ENCODE measurements at places on chromosomes 6 and 20.
A peak's percentile ranks its signal among the peaks of the same experiment; 100 is the strongest.

DNA sequence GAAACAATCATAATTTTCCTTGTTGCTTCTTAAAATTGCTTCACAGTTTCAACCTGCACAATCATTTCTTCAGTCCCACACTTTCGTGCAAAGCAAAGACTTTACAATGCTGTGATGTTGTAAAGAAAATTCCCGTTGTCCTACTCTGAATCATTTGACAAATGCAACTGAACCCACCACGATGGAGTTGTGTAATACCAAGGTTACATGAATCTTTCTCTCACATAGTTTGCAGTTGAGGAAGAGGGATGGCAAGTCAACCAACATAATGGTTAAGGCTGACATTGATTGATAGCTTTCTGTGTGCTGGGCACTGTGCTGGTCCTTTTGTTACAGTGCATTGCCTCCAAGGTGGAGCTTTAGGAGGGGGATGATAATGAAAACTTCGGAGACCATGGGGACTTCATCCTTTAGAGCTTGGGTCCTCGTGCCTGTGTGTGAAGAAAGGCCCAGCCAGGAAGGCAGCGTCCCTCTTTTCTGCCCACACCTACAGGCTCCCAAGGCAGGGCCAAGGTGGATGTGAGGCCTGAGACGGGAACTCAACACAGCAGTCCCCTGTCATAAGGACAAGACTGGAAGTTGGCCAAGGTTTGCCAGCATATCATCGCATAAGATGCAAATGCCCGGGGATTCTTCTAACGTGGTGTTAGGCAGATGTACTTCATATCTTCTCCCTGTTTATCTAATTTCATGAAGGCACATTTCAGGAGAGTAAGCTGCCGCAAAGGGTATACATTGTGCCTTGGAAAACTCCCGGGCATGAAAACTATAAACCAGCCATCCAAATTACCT is 96.9 kb downstream of the LY86 start:
- no peak for DNase-seq

DNA sequence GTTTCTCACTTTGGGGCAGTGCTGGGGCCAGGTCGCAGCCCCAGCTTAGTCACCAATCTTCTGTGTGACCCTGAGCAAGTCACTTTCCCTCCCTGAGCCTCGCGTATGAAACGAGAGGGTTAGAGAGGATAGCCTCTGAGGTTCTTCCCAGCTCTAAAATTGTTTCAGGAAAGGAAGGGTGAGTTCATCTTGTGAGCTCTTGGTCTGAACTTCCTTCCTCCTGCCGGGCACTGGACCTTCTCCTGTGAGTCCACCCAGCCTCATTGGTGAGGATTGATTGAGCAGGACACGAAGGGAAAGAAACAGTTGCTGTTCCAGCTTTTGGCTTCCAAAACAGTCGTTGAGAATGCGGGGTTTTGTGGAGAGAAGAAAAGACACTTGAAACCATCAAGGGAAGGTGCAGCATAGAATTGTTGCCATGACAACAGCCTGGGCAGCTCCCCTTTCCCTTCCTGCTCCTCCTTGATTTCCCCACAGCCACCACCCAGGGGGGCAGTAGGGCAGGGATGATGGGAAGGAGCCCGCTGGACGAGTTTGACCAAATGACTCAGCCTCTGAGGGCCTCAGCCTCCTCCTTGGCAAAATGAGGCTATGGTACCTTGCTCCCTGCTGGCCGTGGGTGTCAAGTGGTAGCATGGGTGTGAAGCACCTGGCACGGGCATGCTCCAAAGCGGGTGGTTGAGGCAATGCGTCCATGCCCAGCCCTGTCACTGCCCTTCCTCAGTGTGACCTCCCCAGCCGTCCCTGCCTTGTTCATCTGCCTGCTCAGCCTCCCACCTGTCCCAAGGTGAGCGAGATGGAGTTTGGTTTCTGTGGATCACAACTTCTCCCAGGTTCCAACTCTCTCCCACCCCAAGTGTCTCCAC is 107.8 kb downstream of the CDC5L start:
- DNase-seq = no peak

DNA sequence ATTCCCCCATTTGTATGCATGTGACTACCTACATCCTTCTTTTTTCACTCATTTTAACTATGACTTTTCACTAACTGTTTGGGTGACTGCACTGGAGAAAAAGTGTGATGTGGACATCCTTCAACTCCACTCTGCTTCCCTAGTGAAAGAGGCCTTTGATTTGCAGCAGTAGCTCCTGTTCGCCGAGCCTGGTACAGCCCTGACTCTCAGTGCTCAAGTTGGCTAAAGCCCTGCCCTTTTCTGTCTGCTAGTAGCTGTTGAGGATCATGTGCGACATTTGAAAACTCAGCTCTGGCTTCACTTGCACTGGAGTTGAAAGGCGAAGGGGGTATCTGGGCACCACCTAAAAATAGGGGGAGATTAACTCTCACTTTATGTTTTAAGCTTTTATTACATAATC is 42.1 kb downstream of the DAAM2 start:
- DNase-seq = peak; percentile 87

DNA sequence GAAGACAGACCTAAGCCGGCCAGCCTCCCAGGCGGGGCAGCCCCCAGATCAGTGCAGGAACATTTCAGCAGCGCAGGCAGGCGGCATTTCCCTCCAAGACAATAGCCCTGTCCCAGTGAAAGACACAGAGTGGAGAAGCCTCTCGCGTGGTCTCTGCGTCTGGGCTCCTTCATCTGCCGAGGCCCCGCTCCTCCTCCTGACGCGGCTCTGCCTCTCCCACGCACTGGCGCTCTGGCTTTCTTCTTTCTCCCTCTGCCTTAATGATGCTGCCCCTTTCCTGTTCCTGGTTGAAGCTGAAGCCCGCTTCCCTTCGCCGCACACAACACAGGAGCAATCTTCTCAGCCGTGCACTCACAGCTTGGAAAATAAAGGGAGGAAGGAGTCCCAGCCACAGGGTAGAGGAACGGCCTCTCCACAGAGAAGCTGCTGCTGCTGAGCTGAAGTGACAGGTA is 347.5 kb downstream of the CDH4 start:
- no peak for DNase-seq

DNA sequence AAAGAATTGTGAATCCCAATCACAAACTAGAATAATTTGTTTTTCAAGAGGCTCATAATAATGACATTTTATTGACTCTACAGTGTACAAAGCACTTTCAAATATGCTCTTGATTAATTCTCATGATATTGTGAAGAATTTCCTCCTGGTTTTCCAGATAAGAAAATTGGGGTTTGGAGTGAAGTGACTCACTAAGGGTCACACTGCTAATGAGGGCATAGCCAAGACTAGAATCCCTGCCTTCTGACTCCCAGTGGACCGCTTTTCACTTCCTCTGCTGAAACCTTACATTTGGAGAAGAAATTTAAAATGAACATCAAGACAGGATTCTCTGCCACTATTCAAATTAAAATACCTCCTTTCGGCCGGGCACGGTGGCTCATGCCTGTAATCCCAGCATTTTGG is 38.3 kb upstream of the LTV1 start:
- DNase-seq = no peak

GRCh38 chr6:41022294-41022693 is 16.7 kb downstream of the UNC5CL start:
- no peak for DNase-seq

GRCh38 chr20:47389867-47390347 is 33.4 kb upstream of the ZMYND8 start:
- DNase-seq = no peak

GRCh38 chr6:97626671-97627441 is 343.8 kb upstream of the MMS22L start:
- peak; percentile 81 for DNase-seq

- DNase-seq = no peak
Measured at GRCh38 chr6:6891949-6892461, 215.8 kb upstream of the RREB1 start.

GRCh38 chr6:134826889-134827737 is 122.8 kb downstream of the ALDH8A1 start:
- DNase-seq = peak; percentile 68

DNA sequence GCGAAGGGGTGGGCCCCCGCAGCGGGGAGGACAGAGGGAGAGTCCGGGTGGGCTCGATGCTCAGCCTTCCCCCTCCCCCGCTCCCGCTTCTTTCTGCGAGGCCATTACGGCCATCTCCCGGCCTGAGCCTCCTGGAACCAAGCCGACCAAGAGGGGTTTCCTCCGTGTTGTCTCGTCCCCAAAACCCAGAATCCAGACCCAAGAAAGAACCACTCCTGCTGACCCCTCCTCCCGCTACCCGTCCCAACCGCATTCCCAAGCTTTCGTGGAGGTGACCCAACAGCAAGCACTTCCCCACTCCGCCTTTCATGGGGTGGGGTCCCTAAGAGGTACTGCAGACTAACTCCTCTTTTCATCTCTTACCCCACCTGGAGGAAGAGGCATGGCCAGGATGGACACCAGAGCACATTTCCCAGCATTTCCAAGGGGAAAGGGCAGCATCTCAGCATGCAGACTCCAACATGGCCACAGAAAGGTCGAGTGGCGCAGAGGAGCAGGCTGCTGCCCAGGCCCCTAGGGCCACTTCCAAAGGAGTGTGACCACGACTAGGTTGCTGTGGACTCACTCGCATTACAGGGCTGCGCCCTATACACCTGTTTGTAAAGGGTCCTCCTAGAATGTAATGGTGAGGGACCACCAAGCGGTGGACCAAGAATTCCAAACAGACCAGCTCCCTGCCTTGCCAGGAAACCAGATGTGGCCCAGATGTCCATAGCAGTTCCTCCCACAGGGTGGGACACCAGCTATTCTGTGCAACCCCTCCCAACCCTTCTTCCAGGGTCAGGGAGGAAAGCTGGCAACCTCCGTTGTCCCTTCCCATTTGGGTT is 53.4 kb downstream of the MRPL14 start:
- DNase-seq = no peak

- DNase-seq = no peak
Measured at GRCh38 chr20:40249805-40250204, 439.2 kb downstream of the MAFB start.

- no peak for DNase-seq
Measured at GRCh38 chr20:57680934-57681914, 28.6 kb downstream of the PMEPA1 start.

DNA sequence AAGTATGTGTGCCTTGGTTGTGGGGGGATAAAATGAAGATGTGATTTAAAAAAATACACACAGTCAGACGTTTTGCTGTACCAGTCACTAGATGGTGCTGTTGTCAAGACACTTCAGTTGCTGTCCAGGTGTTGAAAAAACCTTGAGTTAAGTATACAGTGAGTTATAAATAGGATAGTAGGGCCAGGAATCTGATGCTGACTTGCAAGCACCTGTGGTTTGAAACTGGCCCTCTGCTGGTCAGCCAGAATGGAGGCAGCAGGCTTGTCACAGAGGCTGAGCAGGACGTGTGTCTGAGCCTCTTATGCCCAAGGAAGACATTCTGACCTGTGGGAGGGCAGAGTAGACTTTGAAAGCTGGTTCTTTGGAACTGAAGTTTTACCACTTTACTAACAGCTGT is 27.8 kb downstream of the RNF8 start:
- DNase-seq = peak; percentile 39

DNA sequence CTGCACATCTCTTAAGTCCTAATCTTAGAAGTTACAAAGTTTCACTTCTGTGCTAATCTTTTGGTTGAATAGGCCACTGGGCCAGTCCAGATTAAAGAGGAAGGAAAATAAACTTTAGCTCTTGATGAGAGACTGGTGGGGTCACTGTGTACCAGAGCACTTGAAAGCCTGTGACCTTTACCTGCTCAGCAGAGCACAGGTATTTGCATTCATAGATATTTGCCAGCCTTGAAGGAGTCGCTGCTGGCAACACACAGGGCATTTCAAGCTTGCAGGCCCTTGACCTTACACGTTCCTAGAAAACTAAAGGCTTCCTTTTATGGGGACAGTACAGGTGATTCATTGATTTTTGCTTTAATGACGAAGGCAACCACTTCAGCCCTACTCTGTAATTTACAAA is 108.4 kb upstream of the SLC22A23 start:
- DNase-seq = no peak

DNA sequence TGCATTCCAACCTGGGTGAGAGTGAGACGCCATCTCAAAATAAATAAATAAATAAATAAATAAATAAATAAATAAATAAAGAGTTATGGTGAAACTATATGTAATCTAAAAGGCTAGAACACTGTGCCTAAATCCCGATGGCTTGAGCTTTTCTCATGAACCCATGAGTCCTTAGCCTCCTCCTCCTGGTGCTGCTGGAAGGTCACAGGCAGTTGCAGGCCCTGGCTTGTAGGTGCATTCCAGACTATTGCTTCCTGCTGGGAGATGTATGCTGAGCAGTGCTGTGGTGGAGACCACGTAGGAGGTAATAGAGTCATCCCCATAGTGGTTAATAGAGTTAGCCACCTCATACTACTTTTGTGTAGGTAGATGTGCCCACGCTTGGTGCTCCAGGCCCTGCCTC is 12.5 kb downstream of the PTK7 start:
- no peak for DNase-seq

DNA sequence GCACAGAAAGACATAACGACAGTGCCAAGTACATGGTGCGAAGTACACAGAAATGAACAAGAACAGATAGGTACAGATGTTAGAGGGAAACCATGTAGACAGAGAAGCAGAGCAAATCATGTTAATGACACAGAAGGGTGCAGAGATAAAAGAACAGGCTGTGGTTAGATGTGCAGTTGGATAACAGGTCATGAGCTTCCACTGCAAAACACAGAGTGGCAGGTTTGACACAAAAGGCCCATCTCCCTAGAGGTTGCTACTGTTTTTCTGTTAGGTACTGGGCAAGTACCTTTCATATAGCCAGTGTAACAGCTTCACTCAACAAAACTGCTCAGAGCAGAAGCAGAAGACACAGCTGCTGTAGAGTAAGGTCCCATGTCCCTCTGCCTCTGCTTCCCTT is 84.6 kb downstream of the AK9 start:
- no peak for DNase-seq

GRCh38 chr6:44451803-44452695 is 64.5 kb downstream of the CDC5L start:
- DNase-seq = no peak

DNA sequence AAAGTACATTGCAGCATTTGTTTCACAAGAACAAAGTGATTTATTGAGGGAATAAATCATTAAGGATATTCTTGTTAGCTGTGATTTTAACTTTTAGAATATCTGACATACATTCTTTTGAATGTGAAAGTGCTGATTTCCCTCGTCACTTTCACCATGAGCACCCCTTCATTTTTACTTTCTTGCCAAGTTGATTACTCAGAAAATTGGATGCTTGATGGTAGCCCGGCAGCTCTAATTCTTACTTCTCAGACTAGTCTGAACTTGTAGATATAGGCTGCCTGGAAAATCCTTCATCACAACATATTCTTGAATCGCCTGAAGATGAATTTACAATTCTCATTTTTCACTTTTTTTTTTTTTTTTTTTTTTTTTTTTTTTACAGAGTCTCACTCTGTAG is 147.1 kb upstream of the SMLR1 start:
- no peak for DNase-seq

- DNase-seq = no peak
Measured at GRCh38 chr20:38303908-38304379, at the start of gene BPI. BPI (plus strand) TSS chr20:38304156; CDS start chr20:38304224, 68 bp downstream.

- DNase-seq = no peak
Measured at GRCh38 chr6:29510746-29511300, 23.1 kb upstream of the MAS1L start.

DNA sequence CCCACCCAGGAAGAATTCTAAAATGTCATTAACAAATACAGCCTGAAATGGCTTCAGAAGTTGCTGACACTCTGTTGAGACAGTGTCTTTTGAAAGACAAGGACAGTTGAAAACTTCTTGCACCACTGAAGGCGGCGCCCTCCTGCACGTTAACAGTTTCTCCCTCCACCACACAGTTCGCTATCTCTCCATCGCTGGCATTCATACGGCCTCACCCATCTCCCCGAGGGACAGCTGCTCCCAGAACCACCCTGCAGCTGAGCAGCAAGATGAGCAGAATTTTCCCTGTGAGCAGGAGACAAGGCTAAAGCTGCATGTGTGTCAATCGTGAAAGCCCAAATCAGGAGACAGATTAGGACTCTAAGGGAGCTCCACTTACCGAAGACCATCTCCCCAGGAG is 113.3 kb downstream of the LY86 start:
- no peak for DNase-seq

Data from retinal pigment epithelial cell (primary cell).